ENCODE measurements at places on chromosomes 3 and 15.

GRCh38 chr15:38211249-38211648 is 41.4 kb upstream of the SPRED1 start:
- no peak for DNase-seq

GRCh38 chr3:157163217-157163953 is 3.4 kb upstream of the CCNL1 start:
- DNase-seq, result no peak

- peak; percentile 83 for DNase-seq
These were observed 133.3 kb downstream of the MYLK start for GRCh38 chr3:123750659-123751420.

- DNase-seq, result no peak
These were observed 43.0 kb upstream of the USP3 start for GRCh38 chr15:63461230-63461985.

DNA sequence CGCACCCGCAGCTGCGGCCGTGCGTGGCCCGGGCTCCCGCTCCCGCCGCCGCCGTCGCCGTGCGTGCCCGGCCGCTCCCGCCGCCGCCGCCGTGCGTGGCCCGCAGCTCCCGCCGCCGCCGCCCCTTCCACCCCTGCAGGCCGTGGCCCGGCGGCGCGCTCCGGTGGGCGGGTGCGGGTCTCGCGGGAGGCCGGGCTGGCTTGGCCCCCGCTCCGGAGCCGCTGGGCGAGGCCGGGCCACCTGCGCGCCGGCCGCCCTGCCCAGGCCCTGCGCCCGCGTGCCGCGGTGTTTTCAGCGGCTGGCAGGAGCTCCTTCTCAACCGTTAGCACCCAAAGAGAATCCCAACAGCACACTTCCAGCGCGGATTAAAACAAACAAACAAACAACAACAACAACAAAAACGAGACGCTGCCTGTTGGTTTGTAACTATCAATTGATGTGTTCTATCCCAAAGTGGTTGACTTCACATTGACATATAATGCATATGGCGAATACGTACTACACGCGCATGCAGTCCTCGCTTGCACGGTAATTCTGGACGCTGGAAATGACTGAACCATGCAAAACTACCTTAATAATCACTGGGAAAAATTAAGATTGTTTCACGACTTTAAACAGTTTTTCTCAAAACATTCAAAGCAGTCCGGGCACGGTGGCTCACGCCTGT is 113.7 kb upstream of the GOLGA8J start:
- DNase-seq, result no peak

DNA sequence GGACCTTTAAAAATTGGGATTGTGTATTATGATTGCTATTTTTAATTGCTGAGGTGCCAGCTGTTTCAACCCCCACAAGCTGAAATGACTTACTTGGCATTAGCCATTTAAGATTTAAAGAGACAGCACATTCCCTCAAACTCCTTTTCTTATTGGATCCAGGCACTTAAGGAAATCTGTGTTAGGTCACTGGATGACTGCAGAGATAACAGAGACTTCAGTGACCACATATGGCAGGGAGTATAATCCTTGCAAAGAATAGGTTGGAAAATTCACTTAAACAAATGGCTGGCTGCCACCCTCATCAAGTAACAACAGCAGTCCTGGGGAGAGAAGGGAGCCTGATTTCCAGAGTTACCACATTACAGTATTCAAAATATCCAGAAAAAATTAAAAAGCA is 66.6 kb downstream of the SLMAP start:
- DNase-seq, result no peak

DNA sequence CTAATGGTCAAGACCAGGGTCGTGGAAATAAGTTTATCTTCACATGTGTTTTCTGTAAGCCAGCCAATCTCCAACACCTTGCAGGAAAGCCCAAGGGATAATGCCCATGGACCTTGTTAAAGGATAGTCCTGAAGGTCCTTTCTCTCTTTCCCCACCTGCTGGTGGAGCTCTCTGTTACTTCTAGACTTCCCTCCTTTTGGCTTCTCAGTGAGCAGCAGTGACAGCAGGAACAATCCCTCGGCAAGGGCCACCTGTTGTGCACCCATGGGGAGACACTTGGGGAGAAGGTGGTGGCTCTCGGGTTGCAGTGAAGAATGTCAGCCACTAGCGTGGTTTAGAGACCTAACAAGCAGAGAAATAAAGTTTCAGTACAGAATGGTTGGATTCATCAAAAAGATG is 84.0 kb upstream of the OSBPL11 start:
- DNase-seq, result no peak

GRCh38 chr15:90597577-90597976 is 67.9 kb downstream of the CRTC3 start:
- DNase-seq, result no peak

DNA sequence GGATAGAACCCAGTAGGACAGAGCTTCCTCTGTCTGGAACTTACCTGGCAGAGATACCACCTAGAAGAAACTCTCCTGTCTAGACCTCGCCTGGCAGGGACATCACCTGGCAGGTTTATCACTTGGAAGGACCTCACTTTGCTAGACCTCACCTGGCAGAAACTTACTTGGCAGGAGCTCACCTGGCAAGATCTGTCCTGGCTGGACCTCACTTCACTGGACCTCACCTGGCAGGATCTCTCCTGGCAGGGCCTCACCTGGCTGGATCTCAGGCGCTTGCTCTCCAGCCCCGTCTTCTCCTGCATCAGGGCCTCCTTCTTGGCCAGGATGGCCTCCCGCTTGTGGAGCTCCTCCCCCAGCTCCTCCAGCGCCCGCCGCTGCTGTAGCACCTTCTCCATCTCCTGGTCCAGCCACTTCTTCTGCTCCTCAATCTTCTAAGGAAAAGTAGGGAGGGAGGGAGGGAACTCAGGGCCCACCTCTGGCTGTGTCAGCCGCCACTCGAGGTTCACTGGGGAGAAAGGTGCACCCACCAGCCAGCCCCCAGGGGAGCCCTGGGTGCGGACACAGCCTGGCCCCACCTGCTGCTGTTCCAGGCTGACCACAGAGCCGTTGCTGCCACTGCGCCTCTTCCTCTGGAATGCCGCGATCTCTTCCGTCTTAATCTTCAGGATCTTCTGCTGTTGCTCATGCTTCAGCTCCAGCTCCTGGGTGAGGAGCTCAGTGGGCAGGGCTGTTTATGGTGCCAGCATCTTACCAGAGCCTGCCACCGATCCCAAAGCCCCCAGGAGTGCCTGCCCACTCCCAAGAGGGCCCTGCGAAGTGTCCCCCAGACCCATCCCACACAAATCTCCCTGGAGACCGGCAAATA is 22.5 kb downstream of the KIF7 start:
- no peak for DNase-seq

GRCh38 chr3:53811143-53811927 is 34.9 kb downstream of the CHDH start:
- no peak for DNase-seq

- no peak for DNase-seq
These were observed 25.4 kb downstream of the CYP19A1 start for GRCh38 chr15:51313074-51313393.

GRCh38 chr15:38035701-38036100 is 101.3 kb downstream of the TMCO5A start:
- peak; percentile 14 for DNase-seq

DNA sequence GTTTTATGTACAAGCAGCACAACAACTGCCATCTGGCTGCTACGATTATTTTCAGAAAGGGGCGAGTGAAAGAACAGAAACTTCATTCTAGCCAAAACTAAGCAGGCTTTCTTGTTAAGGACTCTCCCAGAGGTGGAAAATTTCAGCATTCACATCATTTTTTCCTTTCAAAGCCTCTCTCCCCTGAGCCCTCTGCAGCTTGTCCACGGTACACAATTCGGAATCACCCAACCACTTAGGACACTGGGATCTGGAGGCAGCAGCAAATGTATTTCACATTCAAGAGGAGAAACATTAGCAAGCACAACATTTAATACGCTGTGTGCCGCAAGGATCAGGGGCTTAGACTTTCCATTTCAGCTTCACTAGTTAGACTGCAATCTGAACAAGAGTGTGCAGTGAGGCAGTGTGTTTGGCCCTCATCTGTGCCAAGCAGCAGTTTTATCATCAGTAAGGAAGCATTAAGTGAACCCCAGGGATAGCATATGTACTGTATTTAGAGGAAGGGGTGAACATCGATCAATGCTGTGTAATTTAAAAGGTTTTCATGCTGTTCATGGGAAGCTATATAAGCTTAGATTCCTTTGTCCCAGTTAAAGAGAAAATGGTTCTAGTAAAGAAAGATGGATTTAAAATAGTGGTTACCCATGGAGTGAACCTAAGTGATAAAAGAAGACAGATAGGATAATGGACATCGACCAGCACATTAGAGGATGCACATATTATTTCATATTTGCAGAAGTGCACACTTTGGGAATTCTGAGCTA is 504.9 kb downstream of the TBL1XR1 start:
- no peak for DNase-seq

DNA sequence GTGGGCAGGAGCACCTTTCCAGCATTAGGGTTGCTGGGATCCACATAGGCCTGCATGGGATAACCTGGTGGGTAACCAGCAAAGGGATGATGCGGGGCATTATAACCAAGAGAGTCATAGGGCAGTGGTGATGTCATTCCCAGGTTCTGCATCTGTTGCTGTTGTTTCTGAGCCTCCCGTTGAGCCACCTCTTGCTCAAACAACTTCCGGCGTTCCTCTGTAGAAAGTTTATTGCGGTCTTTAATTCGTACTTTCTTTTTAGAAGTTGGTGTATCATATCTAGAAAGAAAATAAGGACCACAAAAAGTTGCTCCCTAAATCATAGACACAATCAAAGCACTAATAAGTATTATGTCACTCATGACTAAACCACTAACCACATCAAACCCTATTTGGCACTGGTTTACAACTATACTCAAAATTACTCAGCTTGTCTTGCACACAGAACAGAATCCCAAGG is 77.8 kb downstream of the NBEAL2 start:
- DNase-seq, result peak; percentile 13

- no peak for DNase-seq
These were observed 218.7 kb upstream of the CTDSPL start for GRCh38 chr3:37642670-37643598.

DNA sequence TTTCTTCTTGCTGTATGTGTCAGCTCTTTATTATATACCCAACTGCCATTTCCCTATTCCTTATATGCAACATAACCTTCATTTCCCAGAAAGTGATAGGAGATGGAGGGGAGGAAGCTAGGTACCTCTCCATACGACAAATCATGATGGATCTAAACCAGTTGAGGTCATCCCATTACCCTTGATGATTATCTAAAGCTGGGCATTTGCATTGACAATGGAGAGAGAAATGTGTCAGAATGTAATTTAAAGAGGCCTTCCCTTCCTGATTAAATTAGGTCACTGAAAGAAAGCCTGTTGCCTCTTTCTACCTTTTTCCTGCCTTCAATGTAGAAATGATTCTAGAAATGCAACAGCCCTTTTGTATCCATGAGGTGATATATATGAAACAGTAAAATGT is 81.9 kb downstream of the SUCNR1 start:
- DNase-seq, result no peak

DNA sequence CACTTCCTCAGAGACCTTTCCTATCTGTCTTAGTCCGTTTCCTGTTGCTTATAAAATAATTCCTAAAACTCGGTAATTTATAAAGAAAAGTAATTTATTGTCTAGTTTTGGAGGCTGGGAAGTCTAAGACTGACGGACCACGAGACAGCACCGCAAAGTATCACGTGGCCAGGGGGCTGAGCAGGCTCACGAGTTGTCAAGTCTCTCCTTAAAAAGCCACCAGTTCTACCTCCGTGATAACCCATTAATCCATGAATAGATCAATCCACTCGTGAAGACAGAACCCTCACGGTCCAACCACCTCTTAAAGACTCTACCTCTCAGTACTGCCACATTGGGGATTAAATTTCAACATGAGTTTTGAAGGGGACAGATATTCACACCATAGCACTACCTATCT is 821 bp downstream of the LINS1 start:
- DNase-seq, result peak; percentile 5

DNA sequence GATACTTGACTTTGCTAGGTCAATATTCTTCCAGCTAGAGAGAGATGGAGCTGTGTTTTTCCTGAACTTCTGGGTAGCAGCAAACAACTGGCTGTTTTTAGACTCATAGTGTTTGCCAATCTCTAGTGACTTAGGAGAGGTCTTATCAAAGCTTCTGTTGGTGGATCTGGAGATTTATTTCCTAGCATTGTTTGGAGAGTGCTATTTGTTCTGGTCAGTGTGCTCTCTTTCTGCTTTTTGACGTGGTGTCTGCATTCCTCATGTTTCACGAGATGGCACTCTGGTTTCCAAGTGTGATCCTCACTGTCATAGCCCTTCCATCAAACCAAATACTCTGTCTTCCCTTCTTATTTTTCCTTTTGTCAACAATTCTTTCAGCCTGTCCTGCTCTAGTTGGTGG is 88.6 kb upstream of the DAZL start:
- no peak for DNase-seq

- DNase-seq, result no peak
These were observed 233.4 kb upstream of the THBS1 start for GRCh38 chr15:39347453-39347852.

DNA sequence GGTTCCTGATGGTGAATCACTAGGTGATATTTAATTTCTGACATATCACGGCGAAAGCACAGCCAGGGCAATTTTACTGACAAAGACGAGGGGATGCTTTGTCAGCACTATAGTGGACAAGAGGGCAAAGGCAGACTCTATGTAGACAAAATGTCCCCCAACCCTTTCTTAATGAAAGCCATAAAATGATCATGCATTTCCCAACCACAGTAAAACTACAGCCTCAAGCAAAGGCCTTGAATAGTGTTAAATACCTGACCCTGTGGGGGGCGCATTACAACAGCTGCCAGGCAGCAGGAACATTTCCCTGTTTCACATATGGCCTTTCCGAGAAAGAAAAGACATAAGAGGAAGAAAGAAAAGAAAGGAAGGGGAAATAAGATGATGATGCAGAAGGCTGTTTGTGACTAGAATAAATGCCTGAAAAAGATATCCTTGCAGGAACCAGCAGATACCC is 49.5 kb downstream of the GLDN start:
- no peak for DNase-seq

GRCh38 chr3:101244212-101244575 is 76.2 kb downstream of the IMPG2 start:
- DNase-seq, result peak; percentile 7

DNA sequence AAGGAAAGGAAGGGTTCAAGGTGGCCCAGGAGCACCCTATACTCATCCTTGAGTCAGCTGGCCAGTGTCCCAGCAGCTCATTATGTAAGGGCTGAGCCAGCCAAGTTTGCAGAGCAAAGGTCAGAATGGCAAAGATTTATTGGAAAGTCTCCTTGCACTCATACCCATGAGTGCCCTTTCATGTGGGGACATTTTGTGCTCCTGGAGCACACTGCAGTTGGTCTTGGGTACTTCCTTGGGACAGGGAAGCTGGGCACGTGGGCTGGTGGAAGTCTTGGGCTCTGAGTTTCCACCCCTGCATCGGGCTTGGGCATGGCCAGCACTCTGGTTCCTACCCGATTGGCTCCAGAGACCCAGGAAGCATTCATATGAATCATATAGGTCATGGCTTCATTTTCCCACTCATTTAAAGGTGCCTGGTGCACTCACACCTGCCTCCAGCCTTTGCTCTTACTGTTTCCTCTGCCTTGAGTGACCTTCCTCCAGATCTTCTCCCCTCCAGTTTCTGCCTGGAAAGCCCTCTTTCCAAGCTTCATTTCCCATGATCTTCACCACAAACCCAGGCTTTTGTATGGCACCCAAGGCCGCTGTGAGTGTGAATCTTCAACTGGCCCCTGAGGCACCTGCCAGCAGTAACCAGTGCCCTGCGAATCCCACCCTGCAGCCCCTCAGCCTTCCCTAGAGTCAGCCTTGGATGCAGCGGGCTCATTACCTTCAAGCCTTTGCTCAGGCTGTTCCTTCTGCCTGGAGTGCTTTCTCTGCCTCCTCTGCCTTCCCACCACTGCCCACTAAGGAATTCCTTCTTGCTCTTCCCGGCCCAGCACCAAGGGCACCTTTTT is 10.5 kb upstream of the PRKCD start:
- peak; percentile 42 for DNase-seq
